ENCODE measurements at places on chromosomes 11 and 22. TPM values are rescaled to one million over a fixed set of nuclear protein-coding genes. Genes with fewer than 3 reads are reported as not detected.

The PHF5A gene
- 49.1 TPM for polyA plus RNA-seq

The LRRC55 gene
- polyA plus RNA-seq = 4.9 TPM

The FGF3 gene
- not detected for polyA plus RNA-seq

The ANO3 gene
- 3.6 TPM for polyA plus RNA-seq

The OR4A16 gene
- polyA plus RNA-seq = not detected

The RFPL2 gene
- 0.32 TPM for polyA plus RNA-seq

The CDK2AP2 gene
- 50.9 TPM for polyA plus RNA-seq

The OSBP2 gene
- polyA plus RNA-seq = 6.5 TPM

The VSTM5 gene
- polyA plus RNA-seq = 2.1 TPM

The OR8B2 gene
- polyA plus RNA-seq = not detected

The CDC42BPG gene
- polyA plus RNA-seq = 5.2 TPM

The TBX1 gene
- polyA plus RNA-seq = 0.38 TPM

The KRTAP5-8 gene
- 1.3 TPM for polyA plus RNA-seq

The DKK3 gene
- 82.2 TPM for polyA plus RNA-seq

The IL18 gene
- polyA plus RNA-seq = 11.1 TPM

The HEPN1 gene
- 1.2 TPM for polyA plus RNA-seq

The DRD4 gene
- 1.8 TPM for polyA plus RNA-seq

The HEPHL1 gene
- 0.10 TPM for polyA plus RNA-seq

The POU2AF2 gene
- not detected for polyA plus RNA-seq

The PANX2 gene
- polyA plus RNA-seq = 2.1 TPM
